Stimulated activated memory B cell treated with anti-CD40 and anti-IgM and Interleukin-4, amounts not matched to agents 10 μg/mL and 1 μg/mL and 100 μg/mL, for 72 hours (primary cell): ENCODE measurements at places on chromosomes 3 and 15.
A peak's percentile ranks its signal among the peaks of the same experiment; 100 is the strongest.

GRCh38 chr15:38758043-38758442, 193.4 kb upstream of the RASGRP1 start:
- no peak overlapping the region for H3K27ac ChIP-seq
- peaks cover 21% of the 10 kb centered on the region for H3K27me3 ChIP-seq
- ATAC-seq: no peak
- no peaks in the 10 kb centered on the region for H3K36me3 ChIP-seq
- H3K4me1 ChIP-seq: no peaks in the 10 kb centered on the region

- peak overlapping the region; percentile 12 for H3K27ac ChIP-seq
- no peak for ATAC-seq
- no peaks in the 10 kb centered on the region for H3K27me3 ChIP-seq
- peaks cover 10% of the 10 kb centered on the region for H3K4me1 ChIP-seq
- no peaks in the 10 kb centered on the region for H3K36me3 ChIP-seq
- no peak overlapping the region for H3K4me3 ChIP-seq
These were observed 24.3 kb downstream of the H1-8 start for GRCh38 chr3:129567176-129567705.

GRCh38 chr3:152386208-152386607, 117.5 kb downstream of the MBNL1 start:
- H3K4me1 ChIP-seq: peaks cover 53% of the 10 kb centered on the region
- H3K36me3 ChIP-seq: peaks cover 19% of the 10 kb centered on the region
- no peaks in the 10 kb centered on the region for H3K27me3 ChIP-seq
- H3K4me3 ChIP-seq: no peak overlapping the region
- no peak for ATAC-seq
- no peak overlapping the region for H3K27ac ChIP-seq

DNA sequence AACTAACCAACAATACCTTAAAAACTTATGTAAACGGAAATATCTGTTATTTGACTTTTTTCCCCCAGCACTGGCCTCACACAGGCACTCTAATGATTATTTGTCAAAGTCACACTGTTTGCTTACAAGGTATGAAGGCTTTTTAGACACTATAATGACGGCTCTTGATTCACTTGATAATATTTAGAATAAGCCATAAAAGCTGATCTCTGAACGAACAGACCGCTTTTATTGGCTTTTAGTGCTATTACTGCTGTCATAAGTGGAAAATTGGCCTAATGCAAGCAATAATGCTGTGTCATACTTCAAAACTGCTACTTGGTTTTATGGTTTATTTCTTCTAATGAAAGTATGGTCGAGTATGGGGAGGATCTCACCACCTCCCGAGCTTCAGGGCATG, 35.1 kb downstream of the MDFIC2 start:
- H3K4me1 ChIP-seq: no peaks in the 10 kb centered on the region
- no peak overlapping the region for H3K4me3 ChIP-seq
- no peak for ATAC-seq

DNA sequence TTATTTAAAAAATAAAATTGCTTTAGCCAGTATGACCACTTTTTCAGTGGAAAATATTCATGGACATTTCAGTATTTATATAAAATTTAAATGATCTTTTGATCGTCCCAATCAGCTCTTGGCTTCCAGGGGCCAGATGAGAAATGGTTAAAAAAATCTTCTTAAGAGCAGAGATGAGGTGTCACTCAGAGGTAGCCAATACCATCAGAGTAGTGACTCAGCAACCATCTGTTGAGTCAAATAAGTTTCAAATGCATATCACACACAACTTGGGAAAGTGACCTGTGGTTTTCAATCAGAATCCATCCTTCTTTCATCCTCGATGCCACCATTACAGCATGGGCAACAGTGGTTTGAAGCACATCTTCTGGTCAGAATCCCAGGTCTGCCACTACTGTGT, 958.8 kb upstream of the NR2F2 start:
- no peaks in the 10 kb centered on the region for H3K4me1 ChIP-seq
- ATAC-seq: no peak
- no peaks in the 10 kb centered on the region for H3K36me3 ChIP-seq
- H3K27ac ChIP-seq: no peak overlapping the region
- H3K4me3 ChIP-seq: no peak overlapping the region

DNA sequence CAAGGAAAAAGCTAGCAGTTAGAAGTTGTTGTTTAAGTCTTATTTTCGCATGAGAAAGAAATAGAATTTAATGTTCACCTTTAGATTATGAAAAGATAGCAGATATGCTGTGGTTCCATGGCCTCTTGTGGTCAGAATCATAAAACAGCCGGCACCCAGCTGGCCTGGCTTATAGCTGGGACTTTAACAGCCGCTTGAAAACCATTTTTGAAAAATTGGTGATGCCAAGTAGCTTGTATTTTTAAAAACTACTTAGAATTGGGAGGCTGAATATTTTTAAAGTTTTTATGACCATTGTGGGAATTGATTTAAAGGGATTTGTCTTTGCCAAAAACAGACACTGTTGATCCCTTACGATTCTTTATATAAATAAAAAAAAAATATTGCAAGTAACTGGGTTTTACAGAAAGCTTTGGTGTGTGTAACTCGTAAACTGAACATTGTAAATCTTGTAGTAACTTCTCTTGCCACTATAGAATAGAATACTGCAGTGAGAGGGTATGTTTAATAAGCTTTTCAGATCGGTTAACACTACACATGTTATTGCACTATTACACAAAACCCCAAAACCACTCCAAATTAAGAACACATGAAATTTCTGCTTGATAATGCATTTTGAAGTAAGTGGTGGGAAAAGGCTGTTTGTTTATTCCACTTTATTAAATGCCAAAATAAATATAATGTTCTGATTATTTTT, 6.6 kb downstream of the ARRDC4 start:
- H3K27me3 ChIP-seq: no peaks in the 10 kb centered on the region
- no peak overlapping the region for H3K27ac ChIP-seq
- H3K4me1 ChIP-seq: peaks cover 7% of the 10 kb centered on the region
- no peak for ATAC-seq
- peaks cover 6% of the 10 kb centered on the region for H3K36me3 ChIP-seq

DNA sequence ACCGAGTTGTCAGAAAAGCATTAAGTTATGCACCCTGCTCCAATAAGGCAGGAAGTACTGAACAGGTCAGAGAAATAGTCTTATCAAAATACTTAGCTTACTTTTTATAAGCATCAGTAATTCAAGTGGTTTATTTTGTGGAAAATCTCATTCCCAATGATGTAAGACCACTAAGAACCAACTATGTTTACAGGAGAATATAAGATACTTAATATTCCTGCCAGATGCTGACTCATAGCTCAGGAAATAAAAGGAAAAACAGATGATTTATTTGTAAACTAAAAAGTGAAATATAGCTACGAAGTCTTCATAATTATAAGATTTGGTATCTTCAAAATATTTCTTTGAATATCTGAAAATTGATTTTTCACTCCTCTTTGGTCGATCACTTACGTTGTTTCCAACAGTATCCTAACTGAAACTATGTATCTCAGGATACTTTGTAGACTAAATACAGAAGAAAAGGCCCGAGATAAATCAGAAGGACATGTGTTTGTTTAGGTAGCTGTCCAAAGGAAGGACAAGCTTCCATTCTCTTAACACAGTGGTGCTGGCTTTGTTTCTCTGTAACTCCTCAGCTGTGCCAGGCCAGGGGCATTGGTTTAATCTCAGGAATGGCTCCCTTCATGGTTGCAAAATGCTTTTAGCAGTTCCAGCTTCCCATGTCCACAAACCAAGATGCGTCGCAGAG, 295.8 kb downstream of the GBE1 start:
- no peak for ATAC-seq
- no peaks in the 10 kb centered on the region for H3K27me3 ChIP-seq
- no peak overlapping the region for H3K4me3 ChIP-seq
- no peaks in the 10 kb centered on the region for H3K4me1 ChIP-seq

DNA sequence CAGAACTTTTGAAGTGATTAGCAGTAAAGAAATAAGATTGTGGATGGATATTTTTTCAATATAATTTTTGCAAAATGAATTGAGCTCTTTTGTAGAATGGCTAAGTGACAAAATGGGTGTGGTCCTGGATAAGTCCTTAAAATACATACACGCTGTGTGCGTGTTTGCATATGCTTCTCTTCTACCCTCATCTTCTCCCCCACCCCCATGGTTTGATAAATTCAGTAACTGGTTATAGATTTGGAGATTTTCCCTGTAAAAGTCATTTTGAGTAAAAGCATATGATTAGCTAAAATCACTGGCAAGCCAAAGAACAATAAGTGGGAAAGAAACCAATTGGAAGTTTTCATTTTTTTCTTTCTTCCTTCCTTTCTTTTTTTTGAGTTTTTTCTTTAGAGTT, 453.9 kb upstream of the MDFIC2 start:
- no peak overlapping the region for H3K4me3 ChIP-seq
- H3K27me3 ChIP-seq: peaks cover 19% of the 10 kb centered on the region
- H3K4me1 ChIP-seq: no peaks in the 10 kb centered on the region
- H3K36me3 ChIP-seq: no peaks in the 10 kb centered on the region
- no peak overlapping the region for H3K27ac ChIP-seq
- ATAC-seq: no peak

- no peak overlapping the region for H3K27ac ChIP-seq
- no peak for ATAC-seq
- peaks cover 8% of the 10 kb centered on the region for H3K36me3 ChIP-seq
These were observed 77.5 kb upstream of the FBN1 start for GRCh38 chr15:48722764-48723661.

DNA sequence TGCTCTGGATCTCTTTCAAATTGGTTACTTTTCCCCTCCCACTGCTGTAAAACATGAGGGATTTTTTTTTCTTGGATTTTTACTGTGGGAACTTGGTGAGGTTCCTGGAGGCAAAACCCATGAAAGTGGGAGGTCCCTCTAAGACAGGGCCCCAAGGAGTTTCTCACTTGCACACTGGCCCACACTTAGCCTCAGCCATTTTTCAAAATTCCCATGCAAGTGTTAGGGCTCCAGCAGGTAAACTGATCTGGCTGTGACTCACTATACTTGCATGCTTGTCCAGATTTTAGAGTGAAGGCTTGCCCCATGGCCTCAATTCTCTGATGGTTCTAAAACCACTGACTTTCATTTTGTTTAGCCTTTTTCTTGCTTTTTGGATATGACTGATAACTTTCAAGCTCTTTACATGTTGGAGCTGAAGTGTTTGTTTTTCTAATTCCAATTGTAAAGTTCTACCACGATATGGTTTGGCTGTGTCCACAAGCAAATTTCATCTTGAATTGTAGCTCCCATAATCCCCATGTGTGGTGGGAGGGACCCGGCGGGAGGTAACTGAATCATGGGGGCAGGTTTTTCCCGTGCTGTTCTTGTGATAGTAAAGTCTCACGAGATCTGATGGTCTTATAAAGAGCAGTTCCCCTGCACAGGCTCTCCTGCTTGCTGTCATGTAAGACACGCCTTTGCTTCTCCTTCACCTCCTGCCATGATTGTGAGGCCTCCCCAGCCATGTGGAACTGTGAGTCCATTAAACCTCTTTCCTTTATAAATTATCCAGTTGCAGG, 37.7 kb downstream of the MCCC1 start:
- no peak for ATAC-seq
- no peaks in the 10 kb centered on the region for H3K4me1 ChIP-seq
- H3K27me3 ChIP-seq: no peaks in the 10 kb centered on the region

GRCh38 chr3:52518723-52519444, 14.8 kb downstream of the NT5DC2 start:
- no peak overlapping the region for H3K27ac ChIP-seq
- no peak overlapping the region for H3K4me3 ChIP-seq
- peak; percentile 10 for ATAC-seq

DNA sequence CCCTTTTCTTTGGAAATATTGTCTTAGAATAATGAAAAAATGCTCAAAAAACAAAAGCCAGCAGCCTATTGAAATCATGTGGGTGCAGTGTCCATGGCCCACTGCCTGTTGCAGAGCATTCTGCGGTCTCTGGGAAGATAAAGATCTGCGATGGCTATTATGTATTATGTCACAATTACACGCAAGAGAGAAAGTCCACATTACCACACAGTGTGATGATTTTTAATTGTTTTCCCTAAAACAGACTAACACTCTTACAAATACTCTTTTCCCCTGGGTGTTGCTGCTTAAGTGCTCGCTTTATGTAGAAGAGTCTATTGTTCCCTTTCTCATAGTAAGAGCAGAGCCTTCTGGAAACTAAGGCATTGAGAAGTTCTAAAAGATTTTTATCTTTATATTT, 32.2 kb downstream of the SSR3 start:
- H3K4me3 ChIP-seq: no peak overlapping the region
- peaks cover 8% of the 10 kb centered on the region for H3K4me1 ChIP-seq
- peaks cover 6% of the 10 kb centered on the region for H3K36me3 ChIP-seq
- no peak for ATAC-seq
- H3K27ac ChIP-seq: no peak overlapping the region

DNA sequence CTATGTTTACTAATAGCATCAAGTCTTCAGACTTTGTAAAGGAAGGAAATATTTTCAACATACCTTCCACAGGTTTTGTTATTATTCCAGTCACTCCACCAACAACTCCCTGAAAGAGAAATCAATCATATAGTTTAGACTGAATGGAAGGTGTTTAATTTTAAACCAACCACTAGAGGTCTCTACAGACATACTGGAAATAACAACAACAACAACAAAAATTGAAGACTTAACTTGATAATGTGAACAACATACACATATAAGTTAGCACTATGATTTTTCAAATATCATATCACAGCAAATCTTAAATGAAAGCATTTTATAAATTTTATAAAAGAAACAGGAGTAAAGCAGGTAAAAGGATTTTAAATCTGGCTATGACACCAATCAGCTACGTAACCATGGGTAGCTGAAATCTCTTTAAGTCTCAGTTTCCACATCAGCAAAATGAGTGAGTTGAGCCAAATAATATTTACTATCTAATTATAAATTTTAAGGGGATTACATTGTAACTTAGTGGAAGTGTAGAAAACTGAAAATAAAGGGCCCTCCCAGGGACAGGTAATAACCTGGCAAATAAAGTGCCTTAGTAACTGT, 188.2 kb downstream of the VPS13C start:
- peaks cover 58% of the 10 kb centered on the region for H3K36me3 ChIP-seq
- H3K27me3 ChIP-seq: no peaks in the 10 kb centered on the region
- no peak overlapping the region for H3K27ac ChIP-seq
- no peak for ATAC-seq

GRCh38 chr3:8596321-8597218, 48.0 kb downstream of the SSUH2 start:
- peaks cover 12% of the 10 kb centered on the region for H3K27me3 ChIP-seq
- no peak overlapping the region for H3K27ac ChIP-seq
- ATAC-seq: no peak

- no peak overlapping the region for H3K4me3 ChIP-seq
- H3K27ac ChIP-seq: no peak overlapping the region
- H3K36me3 ChIP-seq: peaks cover 18% of the 10 kb centered on the region
- H3K27me3 ChIP-seq: no peaks in the 10 kb centered on the region
These were observed 148.9 kb downstream of the PLCL2 start for GRCh38 chr3:17033516-17034168.

- H3K4me3 ChIP-seq: no peak overlapping the region
- no peaks in the 10 kb centered on the region for H3K4me1 ChIP-seq
- H3K27me3 ChIP-seq: no peaks in the 10 kb centered on the region
- H3K36me3 ChIP-seq: no peaks in the 10 kb centered on the region
- H3K27ac ChIP-seq: no peak overlapping the region
These were observed 18.4 kb downstream of the RBP1 start for GRCh38 chr3:139521144-139521543.
